Activated T-cell treated with anti-CD3 and anti-CD28 coated beads, Interleukin-2, amount 50 U/mL, for 72 hours (primary cell): ENCODE measurements at places on chromosomes 4 and X.

GRCh38 chr4:82255657-82256056, 118.1 kb downstream of the HNRNPD start:
- DNase-seq: no peak

- no peak for DNase-seq
Measured at GRCh38 chrX:40950546-40950945, 134.7 kb upstream of the USP9X start.

DNA sequence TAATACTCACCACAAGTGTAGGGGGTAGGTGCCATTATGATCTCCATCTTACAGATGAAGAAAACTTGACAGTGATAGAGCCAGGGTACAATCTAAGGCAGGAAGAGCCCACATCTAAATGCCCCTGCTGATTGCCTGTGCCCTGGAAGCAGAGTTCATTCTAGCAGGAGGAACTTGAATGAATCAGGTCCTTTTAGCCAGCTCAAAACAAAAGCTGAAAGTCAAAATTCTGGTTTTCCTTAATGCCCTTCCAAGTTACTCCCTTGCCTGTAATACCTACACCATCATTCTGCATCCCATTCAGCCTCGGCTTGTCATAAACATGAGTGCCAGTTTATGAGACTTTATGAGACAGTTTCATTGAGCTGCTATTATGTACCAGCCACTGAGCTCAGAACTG, 89.6 kb downstream of the SCD5 start:
- no peak for DNase-seq

DNA sequence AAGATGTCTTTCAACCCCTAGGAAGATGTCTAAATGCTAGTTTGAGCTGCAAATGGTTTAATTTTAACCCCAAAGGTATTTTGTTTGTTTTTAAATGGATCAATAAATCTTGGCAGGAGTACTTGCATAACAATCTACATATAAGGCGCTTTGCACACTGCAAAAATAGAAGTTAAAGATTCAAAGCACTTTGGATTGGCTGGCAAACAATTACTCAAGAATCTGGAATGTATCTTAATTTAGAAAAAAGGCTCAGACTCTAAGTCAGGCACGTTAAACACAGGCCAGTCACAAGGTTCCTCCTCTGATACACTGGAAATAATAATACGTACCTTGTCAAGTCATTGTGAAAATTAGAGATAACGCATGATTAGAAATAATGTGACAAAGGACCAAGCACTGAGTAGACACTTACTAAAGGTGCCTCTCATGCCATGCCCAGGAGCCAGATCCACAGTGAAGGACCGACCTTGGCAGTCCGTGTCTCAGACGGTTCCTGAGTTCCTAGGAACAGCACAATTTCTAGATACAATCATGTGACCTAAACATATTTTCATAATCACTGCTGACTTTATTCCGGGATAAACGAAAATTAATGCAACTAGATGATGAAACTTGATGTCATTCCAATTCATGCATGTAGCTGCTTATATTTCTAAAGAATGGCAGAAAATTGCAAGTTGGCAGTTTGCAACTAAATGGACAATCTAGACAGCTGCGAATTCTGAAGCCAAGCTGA, 49.6 kb downstream of the PROM1 start:
- no peak for DNase-seq

DNA sequence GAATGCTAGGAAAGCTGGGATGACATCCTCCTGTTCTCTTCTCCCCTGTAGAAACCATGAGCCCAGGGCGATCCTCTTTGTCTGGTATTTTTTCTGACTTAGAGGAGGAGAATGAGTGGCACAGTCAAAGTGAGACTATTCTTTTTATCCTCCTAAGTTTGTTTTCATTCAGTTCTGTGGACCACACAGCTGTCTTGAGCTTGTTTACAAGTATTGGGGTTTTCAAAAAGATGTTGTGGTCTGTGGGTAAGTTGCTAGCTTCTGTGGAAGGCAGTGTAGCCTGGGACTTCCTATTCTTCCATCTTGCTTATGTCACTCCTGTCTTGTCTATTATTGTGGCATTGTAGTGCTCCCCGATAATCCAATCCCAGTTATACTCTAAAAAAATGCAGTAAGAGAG, 223.0 kb downstream of the PAPSS1 start:
- DNase-seq: no peak

DNA sequence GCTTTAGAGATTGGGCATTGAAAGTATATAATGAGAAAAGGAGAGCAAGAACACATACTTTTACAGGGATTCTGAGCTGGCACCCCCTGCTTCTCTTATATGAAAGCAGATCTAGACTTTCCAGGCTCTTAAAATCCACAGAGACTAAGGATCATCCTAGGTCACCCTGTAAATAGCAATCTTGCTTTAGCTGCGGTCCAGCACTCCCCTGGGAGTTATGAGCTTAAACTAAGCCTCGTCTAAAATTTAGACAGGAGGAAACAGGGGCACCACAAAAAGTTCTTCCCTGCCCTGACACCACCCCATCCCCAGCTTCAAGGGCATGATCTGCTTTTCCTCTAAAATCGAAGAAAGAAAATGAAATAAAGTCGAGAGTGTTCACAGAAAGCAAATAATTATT, 143.3 kb upstream of the KCNIP4 start:
- no peak for DNase-seq

DNA sequence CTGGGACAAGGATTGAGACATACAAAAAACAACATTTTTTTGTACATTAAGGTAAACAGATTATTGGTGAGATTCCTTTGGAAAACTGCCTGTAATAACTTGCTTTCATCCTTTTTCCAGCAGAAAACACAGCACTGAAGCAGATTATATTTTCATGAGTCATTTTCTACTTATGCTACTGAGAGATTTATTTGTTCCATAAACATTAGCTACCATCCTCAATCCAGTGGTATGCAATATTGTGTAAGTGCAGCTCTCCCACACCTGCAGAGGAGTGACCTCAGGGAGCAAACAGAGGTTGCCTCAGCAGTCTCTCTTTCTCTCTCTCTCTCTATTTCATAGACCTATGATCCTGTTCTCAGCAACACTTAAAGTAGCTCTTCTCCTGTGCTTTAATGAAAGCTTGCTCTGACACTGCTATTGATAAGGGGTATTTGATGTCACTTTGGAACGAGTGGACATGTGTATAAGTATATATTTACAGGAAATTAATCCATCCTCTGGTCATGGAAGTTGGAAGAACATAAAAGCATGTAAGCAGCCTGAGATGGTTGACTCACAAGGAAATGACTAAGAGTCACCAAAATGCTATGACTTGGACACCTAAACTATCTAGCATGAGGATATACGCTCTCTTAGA, 163.7 kb upstream of the SPANXC start:
- DNase-seq: no peak

DNA sequence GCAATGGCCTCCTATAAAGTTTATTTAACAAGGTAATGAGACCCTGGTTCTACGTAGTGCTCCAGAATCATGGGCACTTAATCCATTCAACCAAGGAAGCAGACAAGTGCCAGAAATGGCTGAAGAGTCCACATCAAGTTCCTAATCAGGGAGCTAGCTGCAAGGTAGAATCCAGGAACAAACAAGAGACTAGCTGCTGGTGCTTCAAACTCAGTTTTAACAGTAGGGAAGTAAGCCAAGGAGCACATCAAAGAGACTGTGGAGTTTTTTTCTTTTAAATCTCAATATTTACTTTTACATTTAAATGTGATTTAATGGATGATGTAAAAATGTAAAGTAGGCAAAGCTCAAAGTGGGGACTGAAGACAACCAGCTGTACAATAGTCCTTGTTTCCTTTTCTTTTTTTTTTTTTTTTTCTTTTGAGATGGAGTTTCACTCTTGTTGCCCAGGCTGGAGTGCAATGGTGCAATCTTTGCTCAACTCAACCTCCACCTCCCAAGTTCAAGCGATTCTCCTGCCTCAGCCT, 630.4 kb downstream of the CCSER1 start:
- no peak for DNase-seq

GRCh38 chr4:143184217-143184502, 557 bp upstream of the USP38 start:
- no peak for DNase-seq

DNA sequence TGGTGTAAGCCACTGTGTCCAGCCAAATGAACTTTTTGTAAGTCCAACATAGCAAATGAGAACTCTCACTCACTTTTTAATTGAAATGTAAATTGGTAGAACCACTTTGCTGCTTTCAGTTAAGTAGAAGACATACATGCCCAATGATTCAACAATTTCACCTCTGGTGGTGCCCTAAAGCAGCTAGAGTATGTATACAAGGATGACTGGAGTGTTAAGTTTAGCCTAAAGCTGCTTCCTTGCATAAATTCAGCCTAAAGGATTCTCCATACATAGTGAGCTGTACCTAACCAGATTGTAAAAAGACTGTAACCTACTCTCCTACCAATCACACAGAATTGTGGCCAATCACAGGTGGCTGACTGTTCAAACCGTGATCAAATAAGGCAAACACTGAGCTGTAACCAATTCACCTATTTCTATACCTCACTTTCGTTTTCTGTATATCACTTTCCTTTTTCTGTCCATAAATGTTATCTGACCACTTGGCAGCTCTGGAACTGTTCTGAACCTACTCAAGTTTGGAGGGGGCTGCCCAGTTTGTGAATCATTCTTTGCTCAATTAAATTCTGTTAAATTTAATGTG, 39.9 kb downstream of the PDS5A start:
- DNase-seq: no peak
